Smooth muscle cell of the brain vasculature (primary cell): ENCODE measurements at places on chromosomes 4 and X.

- DNase-seq: no peak
These were observed 101.9 kb upstream of the MAML3 start for GRCh38 chr4:140255927-140256326.

DNA sequence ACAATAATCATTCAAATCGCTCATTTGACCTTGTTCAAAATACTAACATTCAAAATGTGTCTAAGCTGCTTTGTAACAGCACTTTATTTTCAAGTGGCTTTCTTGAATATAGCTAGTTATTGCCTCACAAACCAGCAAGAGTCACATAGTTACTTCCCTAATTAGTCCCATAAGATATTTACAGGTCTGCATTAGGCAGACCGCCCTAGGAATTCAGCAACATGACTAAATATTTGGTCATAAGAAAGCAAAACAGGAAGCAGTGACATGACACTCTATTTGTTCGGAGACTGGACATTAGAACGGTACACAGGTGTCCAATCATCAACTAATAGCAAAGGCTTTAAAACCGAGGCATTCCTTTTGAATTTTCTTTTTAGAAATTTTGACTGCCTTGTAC is 262.0 kb downstream of the COL25A1 start:
- no peak for DNase-seq

DNA sequence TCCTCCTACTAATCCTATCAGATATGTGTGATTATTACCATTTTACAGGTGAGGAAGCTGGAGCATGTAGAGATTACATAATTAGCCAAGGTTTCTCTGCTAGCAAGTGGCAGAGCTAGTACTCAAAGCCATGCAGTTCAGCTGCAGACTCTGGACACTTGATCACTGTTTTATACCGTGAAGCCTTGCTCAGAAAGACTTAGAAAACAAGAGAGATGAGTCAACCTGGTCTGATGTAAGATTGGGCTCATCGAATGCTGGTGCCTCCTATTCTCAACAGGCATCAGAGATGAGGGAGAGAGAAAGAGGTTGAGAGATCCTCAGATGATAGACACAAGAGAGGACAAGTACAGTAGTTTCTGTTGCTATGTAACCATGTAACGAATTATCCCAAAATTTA is 19.0 kb upstream of the PDE5A start:
- no peak for DNase-seq

DNA sequence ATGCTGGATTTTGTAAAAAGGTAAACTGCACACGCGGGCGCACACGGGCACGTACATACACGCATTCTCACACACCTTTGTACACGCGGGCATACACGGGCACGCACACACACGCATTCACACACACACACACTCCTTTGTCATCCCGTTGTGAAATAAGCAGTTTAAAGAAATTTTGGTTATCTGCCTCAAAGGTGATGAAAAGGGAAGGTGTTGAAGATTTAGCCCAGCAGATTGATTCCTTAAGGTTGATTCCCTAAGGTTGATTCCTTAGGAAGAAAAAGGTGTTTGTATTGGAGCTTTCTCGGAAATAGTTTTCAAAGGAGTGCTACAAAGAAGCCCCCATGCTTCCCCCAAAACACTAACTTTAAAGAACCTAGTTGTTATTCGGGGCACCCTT is 693 bp downstream of the ATP10D start:
- DNase-seq: no peak

DNA sequence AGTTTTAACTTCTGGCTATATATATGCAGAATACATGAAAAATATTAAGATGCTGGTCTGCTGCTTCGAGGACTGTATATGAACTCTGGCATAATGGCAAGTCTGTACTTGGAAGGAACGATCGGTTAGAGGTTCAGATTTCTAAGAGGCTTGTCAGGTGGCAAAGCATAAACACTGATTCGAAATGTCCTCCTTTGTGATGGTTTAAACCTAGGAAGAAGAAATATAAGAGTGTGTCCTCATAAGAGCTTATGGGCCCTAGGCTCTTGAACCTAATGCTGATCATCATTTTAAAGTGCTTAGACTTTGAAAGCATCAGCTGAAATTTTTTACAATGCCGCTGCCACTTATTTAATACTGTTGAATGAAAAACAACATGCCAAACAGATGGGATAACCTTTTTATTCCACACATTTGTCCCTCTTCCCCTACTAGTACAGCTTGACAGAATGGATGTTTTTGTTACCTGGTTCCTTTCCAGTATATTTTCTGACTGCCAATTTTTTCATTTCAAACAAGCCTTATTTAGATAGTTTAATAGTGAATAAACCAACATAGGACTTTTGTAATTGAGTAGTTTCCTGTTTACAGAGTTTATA is 8.8 kb downstream of the SPRY1 start:
- no peak for DNase-seq
